Activated T-cell treated with anti-CD3 and anti-CD28 coated beads for 4 hours (primary cell): ENCODE measurements at places on chromosomes 7 and 10.

- DNase-seq = no peak
Measured at GRCh38 chr10:75207857-75208144, 2.8 kb upstream of the VDAC2 start.

- DNase-seq = no peak
Measured at GRCh38 chr7:97298561-97298960, 181.1 kb downstream of the SDHAF3 start.

DNA sequence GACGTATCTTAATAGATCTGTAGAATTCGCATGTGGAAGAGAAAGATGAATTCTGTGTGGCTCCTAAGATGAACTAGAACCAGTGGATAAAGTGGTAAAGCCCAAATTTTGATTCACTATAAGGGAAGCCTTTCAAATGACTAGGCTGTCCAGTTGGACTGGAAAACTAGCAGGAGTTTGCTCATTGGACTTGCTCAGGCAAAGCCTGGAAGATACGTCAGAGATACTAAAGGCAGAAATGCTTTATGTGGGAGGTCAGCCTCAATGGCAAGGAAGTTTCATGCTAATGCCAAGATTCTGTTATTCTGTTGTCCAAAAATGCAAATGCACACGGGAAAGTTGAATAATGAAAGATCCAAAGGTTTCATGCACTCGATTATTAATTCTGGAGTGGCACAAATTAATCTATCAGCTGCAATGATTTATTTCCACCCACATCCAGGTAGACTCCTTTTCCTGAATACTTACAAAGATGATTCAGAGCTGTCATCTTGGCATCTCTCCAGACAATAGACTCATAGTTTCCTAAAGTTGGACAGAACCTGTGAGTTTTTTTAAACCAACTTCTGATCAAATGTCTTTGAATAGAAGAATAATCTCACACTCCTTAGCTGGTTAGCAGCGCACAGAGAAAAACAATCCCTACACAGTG lies 20.5 kb upstream of the PPP1R3C start:
- DNase-seq = no peak

- no peak for DNase-seq
Measured at GRCh38 chr7:130329681-130330080, 14.9 kb upstream of the CPA5 start.

DNA sequence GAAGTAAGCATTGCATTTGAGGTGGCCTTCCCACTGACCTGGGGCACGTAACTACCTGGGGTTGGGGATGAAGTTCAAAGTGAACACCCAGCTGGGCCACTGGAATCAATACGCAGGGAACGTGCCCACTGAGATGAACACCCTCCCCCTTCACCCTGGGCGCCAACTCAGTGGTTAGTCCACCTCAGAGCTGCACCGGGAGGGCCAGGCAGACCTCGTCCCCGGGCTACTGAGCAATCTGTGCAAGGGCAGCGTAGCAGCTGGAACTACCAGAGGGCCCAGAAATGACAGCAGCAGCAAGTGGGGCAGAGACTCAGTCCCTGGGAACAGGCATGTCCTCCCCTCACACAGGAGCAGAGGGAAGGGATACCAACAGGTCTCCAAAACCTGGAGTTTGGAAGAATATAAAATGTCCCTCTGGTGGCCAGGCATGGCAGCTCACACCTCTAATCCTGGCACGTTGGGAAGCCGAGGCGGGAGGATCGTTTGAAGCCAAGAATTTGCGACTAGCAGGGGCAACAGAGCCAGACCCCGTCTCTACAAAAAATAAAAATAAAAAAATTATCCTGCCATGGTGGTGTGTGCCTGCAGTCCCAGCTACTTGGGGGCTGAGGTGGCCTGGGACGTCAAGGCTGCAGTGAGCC lies 143.9 kb downstream of the SH3PXD2A start:
- DNase-seq = no peak

- DNase-seq = no peak
Measured at GRCh38 chr7:96921231-96921630, 84.1 kb upstream of the DLX6 start.

DNA sequence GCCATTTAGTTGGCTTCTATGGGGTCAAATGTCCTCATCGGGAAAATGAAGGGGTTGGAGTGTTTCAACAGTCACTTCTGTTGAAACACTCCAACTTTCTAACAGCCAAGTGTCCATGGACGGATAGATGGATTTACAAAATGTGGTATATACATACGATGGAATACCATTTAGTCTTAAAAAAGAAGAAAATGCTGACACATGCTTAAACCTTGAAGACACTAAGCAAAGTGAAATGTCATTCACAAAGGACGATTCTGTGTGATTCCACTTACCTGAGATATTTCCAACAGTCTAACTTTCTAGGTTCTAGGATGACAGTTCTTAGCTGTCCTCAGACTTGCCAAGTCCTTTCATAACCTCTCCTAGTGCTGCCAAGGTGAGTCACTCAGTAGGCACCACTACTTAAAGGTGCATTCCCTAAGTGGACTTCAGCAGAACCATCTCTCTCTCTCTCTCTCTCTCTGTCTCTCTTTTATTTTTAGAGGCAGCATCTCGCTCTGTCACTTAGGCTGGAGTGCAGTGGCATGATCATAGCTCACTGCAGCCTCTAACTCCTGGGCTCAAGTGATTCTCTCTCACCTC lies 69.0 kb downstream of the DENND2A start:
- no peak for DNase-seq

GRCh38 chr10:24162206-24162985 lies 46.5 kb upstream of the KIAA1217 start:
- DNase-seq = no peak

GRCh38 chr7:362402-363096 lies 72.6 kb downstream of the FOXL3 start:
- no peak for DNase-seq

DNA sequence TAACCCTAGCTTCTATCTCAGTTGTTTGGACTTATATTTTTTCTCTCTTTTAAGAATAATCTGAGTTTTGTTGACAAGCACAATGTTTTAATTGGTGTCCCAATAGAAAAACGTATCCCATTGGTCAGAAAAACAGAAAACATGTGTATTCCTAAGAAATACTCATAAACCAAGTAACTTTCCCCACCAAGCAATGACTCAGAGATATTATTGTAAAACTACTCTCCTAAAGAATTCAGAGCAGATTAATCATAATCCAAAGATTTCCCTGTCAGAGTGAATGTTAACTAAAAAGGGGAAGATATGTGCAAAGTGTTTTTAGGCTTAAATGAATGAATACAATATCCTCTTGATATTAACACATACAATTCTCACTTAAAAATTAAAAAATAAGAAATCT lies 29.4 kb upstream of the MBL2 start:
- no peak for DNase-seq

DNA sequence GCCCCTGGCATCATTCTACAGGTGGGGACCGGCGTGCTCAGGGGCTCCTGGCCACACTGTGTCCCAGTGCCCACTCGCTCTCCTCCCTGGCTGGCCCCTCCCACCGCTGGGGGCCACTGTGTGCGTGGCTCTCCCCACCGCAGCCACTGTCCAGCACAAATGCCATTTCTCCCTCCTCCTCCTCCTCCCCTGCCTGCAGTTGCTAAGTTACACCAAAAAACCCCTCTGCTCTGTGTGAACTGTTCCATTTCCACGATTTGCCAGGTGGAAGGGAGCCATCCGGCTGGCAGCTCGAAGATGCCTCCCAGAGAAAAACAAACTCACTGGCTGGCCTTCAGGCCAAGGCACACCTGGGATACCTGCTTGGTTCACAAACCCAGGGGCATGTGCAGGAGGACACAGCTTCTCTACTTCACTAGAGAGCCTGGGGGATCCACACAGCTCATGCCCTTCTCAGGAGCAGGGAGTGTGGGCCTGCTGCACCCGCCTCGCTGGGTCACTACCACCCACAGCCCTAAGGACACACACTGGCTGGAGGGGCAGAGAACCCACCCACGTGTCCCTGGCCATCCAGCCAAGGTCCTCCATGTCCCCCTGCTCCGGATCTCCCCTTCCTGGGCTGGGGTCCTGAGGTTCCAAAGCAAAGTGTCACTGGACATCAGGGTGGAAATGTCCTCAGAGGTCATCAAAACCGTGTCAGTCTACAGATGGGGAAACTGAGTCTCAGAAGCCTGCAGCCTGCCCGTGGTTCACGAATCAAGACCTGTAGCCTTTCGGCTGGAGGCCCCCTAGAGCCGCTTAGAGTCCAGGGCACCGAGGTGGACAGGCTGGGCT lies 1.7 kb downstream of the RASGEF1A start:
- no peak for DNase-seq

DNA sequence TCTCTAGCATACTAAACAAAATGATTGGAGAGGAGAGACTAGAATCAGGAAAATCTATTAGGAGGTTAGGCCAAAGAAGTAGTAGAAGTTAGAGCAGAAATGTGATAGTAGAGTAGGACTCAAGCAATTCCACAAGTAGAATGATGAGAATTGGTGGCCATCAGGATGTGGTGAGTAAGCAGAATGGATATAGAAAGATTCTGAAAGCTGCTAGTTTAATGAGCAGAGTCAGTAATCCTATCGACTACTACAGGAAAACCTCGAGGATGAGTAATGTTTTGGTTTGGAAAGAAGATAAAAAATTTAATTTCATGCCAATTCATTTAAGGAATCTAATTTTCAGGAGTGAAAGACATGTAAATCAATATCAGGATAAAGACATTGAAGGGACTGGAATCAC lies 648.3 kb upstream of the PHF14 start:
- no peak for DNase-seq

DNA sequence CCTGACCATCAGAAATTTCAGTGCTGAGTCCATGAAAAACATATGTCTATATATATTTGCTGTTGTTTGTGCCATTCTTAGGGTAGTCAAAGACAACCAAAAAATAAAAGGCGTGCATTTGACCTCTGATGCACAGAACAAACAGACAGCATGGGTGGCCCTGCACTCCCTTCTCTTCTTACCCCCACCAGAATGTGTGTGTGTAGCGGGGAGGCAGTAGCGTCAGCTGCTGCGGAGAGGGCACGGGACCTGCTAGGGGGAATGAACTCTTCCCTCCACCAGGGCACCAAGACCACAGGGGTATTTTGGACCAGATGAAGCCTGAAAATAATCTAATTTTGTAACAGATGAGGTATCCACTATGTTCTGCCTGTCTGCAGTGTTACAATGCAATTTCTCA lies 277.7 kb upstream of the ZNF32 start:
- DNase-seq = no peak

DNA sequence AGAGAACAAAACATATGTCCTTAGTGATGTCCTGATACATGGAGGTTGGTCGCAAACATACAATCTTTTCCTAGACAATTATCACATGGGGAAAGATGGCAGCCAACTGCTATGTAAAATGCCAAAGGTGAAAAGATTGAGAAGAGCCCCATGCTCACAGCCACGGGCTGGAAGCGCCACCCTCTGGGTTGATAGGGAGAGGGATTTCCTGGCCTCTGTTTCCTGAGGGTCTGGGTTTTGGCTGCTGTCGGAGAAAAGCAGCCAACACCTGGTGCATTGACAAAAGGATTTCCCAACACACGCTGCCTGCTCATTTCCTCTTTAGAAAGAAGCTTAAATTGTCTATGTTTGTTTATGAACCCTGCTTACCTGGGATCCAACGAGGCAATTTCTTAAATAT lies 43.8 kb downstream of the ITIH5 start:
- DNase-seq = no peak

GRCh38 chr10:78805176-78805575 lies 263.6 kb upstream of the ZMIZ1 start:
- no peak for DNase-seq

GRCh38 chr7:17706275-17706674 lies 234.0 kb downstream of the SNX13 start:
- no peak for DNase-seq

GRCh38 chr7:21939136-21939857 lies 6.4 kb downstream of the CDCA7L start:
- no peak for DNase-seq

- no peak for DNase-seq
Measured at GRCh38 chr10:111516144-111516543, 439.3 kb downstream of the ADRA2A start.

DNA sequence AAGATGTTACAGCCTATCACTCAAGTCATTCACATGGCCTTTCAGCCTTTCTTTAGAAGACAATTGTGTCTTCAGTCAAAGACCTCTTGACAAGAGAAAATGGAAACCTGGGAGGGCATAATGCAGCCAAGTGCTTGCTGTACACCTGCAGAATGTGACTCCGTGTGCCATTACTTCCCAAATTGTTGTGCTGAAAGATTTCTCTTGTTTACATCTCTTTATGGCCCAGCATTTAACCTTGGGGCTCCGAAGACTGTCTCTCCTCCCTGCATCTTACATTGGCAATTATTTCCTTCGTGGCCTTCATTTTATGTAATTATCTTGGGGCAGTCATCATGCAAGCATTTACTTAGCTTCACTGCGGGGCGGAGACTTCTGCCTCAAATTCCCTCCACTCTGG lies 287.0 kb downstream of the TCF7L2 start:
- no peak for DNase-seq

DNA sequence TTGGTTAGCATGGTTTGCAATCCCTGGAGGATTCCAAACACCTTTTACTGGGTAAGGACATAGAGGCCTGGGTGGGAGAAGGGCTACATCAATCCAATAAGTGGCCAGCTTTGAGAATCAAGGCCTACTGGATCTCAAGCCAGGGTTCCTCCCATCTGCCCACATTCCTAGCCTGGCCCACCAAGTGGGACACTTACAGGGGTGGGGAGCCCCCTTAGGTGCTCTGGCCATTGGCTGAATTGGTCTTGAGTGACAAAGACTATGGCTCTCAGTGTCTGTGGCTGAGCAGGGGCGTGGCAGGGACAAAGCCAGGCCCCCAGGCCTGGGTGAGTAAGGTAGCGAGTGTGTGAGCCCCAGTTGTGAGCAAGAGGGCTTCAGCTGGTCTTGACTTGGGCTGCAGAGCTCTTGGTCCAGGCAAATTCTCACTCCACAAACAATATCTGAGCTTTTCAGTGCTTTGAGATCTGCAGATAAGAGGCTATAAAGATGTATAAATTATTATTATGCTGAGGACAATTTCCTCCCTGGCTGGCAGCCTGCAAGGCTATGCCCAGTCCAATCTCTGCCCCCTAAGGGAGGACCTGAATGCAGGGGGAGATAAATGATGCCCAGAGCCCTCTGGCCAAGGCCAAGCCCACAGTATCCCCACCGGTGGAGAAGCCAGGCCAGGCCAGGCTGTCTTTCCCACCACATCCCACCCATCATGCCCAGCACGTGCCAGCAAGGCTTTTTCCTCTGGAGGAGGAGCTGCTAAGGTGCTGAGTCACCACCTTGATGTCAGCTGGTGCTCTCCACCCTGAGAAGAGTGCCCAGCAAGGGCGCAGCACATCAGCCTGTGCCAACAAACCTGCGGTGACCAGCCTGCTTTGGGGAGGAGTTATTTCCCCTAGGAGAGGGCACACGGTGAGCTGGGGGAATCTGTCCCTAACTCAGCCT lies 80.7 kb upstream of the DUSP5 start:
- no peak for DNase-seq

GRCh38 chr10:123027861-123028260 lies 19.1 kb downstream of the ACADSB start:
- no peak for DNase-seq

DNA sequence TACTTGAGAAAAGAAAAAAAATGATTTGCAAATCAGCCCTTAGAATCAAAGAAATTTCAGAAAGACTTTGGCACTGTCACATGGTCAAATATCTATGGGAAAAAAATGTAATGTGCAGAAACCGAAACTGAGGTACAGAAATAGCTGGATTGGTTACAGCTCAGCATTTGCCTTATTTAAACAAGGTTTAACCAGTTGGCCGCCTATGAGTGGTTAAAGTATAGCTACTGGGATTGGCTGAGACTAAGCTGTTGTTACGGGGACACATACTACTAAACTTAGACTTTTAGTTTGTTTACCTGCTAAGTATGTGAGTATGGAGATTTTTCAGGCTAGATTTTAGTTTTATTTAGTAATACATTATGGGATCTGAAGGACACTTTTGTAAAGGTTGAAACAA lies 38.6 kb downstream of the SFTPD start:
- DNase-seq = no peak
